ENCODE measurements at places on chromosomes 3 and 15. TPM values are rescaled to one million over a fixed set of nuclear protein-coding genes. Genes with fewer than 3 reads are reported as not detected.
A peak's percentile ranks its signal among the peaks of the same experiment; 100 is the strongest.

Gene ASB14
- not detected for total RNA-seq

Gene CPA3
- total RNA-seq = not detected

Gene RTP1
- not detected for total RNA-seq

- H3K36me3 ChIP-seq = no peaks in the 10 kb centered on the region
- peaks cover 4% of the 10 kb centered on the region for H3K27me3 ChIP-seq
- no peak overlapping the region for H3K4me3 ChIP-seq
- H3K4me1 ChIP-seq = no peaks in the 10 kb centered on the region
- no peak for DNase-seq
- H3K27ac ChIP-seq = no peak overlapping the region
Observed at GRCh38 chr3:107272471-107272870, 104.8 kb upstream of the CCDC54 start.

- H3K36me3 ChIP-seq = no peaks in the 10 kb centered on the region
- no peaks in the 10 kb centered on the region for H3K4me1 ChIP-seq
- H3K27ac ChIP-seq = no peak overlapping the region
- no peak for DNase-seq
Observed at GRCh38 chr3:51371943-51372557, 13.0 kb upstream of the MANF start.

DNA sequence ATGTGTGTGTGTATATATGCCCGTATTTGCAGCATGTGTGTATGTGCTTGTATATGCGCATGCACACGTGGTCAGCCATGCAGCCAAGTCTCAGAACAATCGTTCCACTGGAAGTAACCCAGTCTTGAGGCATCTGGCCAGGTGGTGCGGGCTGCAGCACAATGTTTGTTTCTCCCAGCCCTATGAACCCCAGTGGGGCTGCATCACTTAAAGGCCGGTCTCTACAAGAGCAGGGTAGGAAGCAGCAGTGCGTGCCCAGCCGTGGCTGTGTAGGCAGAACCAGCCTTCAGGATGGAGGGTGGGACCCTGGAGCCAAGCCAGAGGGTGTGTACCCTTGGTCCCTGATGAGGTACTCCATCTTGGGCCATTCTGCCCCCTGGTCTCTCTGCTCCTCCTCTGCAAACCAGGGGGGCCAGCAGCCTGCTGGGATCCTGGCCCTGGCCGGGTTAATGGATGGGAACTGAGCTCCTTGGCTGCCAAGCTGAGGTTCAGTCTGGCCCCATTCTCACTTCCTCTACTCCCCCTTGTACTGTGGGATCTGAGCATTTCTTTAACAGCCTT lies 11.8 kb downstream of the KLF13 start:
- H3K4me1 ChIP-seq = peaks cover 24% of the 10 kb centered on the region
- peak overlapping the region; percentile 56 for H3K27ac ChIP-seq
- H3K27me3 ChIP-seq = no peaks in the 10 kb centered on the region
- H3K4me3 ChIP-seq = peak overlapping the region; percentile 20
- H3K36me3 ChIP-seq = no peaks in the 10 kb centered on the region

- H3K36me3 ChIP-seq = no peaks in the 10 kb centered on the region
- H3K27me3 ChIP-seq = peaks cover 3% of the 10 kb centered on the region
- H3K4me1 ChIP-seq = peaks cover 24% of the 10 kb centered on the region
- peak overlapping the region; percentile 46 for H3K4me3 ChIP-seq
- H3K27ac ChIP-seq = peak overlapping the region; percentile 8
Observed at GRCh38 chr15:40333922-40334492, 6.7 kb downstream of the CCDC9B start.

DNA sequence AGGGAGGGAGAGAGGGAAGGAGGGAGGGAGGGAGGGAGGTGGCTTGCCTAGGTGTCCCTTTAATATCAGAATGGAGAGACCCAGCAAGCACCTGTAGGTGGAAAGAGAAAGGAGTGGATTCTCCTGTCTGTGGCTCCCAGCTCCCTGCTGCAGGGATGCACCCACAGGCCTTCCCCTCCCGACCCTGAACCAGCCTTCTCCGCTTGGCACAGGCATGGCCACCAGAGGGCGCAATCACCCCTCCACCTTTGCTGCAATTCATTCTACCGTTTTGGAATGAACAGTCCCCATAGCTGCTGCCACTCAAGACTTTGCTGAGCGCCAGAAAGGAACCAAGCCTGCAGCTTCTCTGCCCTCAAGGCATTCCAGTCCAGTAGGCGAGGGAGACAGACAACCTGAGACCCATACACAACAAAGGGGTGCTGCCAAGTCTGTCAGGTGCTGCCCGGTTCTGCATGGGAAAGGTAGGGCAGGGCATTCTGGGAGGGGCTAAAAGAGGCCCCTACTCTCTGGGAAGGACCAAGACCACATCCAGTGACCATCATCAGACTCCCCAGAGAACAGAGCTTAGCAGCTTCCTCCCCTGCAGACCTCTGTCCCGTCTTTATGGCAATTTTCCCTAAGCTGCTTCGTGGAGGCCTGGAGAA lies 4.9 kb downstream of the TLR9 start:
- H3K4me3 ChIP-seq = no peak overlapping the region
- H3K27ac ChIP-seq = no peak overlapping the region
- peaks cover 12% of the 10 kb centered on the region for H3K4me1 ChIP-seq
- H3K36me3 ChIP-seq = peaks cover 7% of the 10 kb centered on the region
- peak; percentile 91 for DNase-seq

DNA sequence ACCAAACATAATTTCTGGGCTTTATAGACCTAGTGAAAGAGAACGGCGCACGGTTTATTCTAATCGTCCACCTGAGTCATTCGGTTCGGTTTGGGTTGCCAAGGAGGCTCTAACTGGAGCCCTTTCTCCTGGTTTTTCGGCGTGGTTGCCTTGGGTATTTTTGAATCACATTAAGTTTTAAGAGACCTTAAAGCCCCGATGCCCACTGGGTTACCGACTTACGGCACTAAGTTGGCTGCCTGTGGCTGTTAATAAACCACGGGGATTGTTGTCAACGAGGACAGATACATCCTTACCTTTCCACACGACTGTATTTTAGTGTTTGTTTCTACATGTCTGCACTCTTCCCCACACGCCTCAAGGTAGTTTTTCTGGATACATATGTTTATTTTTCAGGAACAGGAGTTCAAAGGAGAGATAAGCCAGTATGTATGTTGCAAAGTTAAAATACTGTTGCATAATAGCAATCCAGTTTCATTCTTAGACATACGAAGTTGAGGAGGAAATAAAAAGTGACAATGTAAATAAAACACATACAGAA lies 1.2 kb upstream of the ANP32A start:
- H3K4me3 ChIP-seq = peak overlapping the region; percentile 97
- H3K27ac ChIP-seq = peak overlapping the region; percentile 81
- no peak for DNase-seq
- no peaks in the 10 kb centered on the region for H3K27me3 ChIP-seq
- no peaks in the 10 kb centered on the region for H3K36me3 ChIP-seq

Measured in type B pancreatic cell (in vitro differentiated cells).